ENCODE measurements at places on chromosomes 2 and 18. TPM values are rescaled to one million over a fixed set of nuclear protein-coding genes. Genes with fewer than 3 reads are reported as not detected.

Gene REG3A
- total RNA-seq = not detected

- no peak for DNase-seq
Observed at GRCh38 chr2:105741174-105741573, 3.5 kb upstream of the NCK2 start.

- DNase-seq = no peak
Observed at GRCh38 chr2:152500772-152501171, 165.8 kb downstream of the FMNL2 start.

DNA sequence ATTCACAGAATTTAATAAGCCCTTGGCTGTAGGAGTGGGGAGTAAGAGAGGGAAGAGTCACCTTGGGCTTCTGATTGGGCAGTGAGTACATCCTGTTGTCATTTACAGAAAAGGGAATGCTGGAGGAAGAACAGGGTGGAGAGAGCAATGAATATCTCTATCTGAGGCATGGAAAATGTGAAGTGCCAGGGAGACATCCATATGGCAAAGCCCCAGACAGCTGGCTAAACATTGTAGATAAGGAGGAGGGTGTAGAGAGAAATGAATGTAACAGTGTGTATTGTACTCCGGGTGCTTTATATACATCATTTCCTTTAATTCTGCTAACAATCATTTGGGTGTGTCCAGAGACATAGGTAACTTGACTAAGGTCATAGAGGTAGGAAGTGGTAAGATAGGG, 103.5 kb downstream of the UPP2 start:
- no peak for DNase-seq

- DNase-seq = peak; percentile 58
Observed at GRCh38 chr2:168246483-168247340, 683 bp downstream of the STK39 start.

DNA sequence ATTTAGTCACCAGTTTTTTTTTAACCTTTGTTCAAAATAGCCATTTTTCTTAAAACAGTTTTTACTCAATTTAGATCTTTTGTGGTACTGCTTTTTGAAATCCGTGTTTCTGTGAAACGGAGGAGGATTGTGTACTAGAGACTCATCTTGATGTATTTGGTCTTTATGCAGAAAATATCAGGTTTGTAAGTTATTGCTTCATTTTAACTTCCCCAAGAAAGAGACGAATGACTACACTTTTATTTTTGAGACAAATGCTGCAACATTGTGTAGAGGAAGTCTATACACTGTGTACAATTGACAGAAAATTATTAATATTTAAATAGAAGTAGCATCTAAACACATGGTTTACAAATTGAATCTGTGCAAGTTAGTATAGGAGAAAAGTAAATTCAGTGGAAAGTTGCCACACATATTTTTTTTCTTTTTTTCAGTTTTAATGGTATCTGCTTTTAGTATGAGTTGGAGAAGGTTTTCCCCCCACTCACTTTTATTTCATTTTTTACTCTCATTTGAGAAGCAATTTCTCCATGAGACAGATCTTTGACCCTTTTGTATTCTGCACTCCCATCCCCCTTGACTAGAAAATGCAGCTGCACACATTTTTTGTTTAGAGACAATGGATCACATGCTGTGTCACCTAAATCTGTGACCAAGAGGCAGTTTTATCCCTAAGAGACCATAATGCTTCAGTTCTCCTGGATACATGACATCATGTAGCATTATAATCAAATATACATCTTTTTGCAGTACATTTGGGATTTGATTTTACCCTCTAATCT, 200.8 kb upstream of the STON1 start:
- DNase-seq = no peak

GRCh38 chr2:150938527-150938926, 323.1 kb downstream of the RBM43 start:
- no peak for DNase-seq

DNA sequence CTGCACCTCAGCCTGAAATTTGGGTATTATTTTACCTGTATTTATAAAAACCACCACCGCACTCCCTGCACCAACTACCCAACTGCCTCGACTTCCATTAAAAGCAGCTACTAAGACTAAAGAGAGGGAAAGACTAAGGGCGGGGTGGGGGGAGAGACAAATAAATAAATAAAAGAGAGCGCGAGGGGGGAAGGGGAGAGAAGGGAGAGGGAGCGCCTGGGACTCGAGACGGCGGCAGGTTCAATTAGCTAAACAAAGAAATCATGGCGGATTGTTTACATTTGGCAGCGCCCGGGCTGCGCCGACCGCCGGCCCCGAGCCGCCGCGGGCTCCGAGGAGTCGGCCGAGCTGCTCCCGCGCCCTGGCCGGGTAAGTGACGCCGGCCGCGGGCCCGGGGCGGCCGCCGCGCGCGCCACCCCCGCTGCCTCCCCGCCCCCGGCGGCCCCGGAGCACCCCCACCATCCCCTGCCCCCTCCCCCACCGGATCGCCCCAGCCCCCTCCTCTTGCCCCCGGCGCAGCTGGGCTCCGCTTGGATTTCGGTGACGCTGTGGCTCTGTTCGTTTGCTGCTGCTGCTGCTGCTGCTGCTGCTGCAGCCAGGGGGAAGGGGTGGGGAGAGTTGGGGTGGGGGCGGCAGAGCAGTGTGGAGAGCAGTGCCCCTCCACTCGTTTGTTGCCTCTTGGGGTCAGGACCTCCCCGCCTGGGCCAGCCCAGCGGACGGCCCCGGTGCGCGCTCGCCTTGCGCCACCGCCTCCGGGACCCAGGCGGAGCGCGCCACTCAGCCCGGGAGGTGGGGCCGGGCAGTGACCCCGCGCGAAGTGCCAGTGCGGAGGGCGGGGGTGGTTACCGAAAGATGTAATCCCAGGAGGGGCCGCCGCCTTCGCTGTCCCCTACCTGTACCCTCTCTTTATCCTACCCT, 187.2 kb upstream of the FANCL start:
- DNase-seq = no peak

Measured in hematopoietic multipotent progenitor cell (in vitro differentiated cells).